ENCODE measurements at places on chromosomes 13 and 19. TPM values are rescaled to one million over a fixed set of nuclear protein-coding genes. Genes with fewer than 3 reads are reported as not detected.

Gene KLK3
- polyA plus RNA-seq, result not detected

Gene LILRA6
- 143 TPM for polyA plus RNA-seq

DNA sequence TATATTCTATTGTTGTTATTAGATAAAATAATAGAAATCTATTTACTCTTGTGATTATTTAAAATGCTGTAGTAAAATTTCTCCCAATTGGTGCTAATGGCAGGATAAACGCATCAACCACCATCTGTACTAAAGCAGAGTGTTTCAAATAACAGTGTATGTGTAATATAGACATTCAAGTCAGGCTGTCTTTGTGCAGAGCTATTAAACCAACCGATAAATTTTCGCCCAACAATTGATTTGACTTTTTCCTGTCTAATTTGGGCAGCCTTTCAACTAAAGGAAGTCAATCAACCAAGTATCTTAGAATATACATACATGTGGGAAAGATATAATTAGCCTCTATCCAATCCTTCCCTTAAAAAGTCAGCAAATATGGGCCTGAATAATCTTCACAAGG lies 5.8 kb downstream of the AMER2 start:
- no peak for DNase-seq

GRCh38 chr19:46142294-46142693 lies 5.7 kb upstream of the IGFL2 start:
- DNase-seq, result no peak

DNA sequence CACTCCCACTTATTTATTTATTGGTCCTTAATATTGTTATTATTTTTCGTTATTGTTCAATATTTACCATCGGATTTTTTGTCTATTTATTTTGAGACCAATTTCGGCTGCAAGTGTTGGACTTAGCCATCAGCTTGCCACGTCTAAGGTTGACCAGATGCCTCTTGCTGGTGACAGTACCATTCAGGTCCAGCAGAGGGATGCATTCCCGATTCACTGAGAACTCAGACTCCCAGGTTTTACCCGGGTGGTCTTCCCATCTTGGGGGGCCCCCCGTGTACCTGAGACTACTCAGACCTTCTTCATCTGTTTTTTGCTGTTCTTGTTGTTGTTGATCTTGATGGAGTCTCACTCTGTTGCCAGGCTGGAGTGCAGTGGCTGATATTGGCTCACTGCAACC lies 1435.2 kb downstream of the UQCRFS1 start:
- DNase-seq, result no peak

DNA sequence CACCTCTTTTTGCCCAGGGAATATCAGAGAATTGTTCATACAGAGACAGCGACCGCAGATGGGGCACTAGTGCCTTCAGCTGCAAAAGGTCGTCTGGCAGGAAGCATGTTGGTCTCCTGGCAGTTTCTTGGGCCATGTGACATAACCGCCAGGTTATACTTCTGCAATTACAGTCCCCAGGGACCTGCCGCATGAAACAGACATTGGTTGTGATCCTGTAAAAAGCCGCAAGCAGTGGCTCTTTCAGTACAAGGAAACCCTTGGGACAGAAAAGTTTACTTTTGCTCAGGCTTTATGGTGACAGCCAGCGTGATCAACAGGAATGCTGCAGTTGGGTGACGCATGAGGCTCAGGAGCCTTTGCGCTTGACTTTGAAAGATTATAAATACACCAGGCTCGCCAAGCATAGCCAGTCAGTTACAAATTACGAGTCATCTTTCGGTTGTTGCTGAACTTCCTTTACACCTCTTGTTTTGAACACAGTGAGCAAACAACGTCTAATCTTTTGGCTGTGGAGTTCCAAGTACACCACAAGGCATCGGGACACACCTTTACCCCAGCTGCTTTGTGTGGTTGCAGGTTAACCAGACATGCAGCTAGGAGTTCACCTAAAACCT lies 50.5 kb upstream of the UBE2L5 start:
- DNase-seq, result peak; percentile 43

All from CD14-positive monocyte (primary cell).